ENCODE measurements at places on chromosomes 2 and 18. TPM values are rescaled to one million over a fixed set of nuclear protein-coding genes. Genes with fewer than 3 reads are reported as not detected.
A peak's percentile ranks its signal among the peaks of the same experiment; 100 is the strongest.

GKN1 gene
- not detected for total RNA-seq

SLC25A52 gene
- not detected for total RNA-seq

ELP2 gene
- 111 TPM for total RNA-seq

TFCP2L1 gene
- total RNA-seq = 0.78 TPM

RAMP1 gene
- total RNA-seq = 105 TPM

CFAP65 gene
- 0.67 TPM for total RNA-seq

UGT1A5 gene
- not detected for total RNA-seq

ZSWIM2 gene
- not detected for total RNA-seq

REG1A gene
- 0.51 TPM for total RNA-seq

- DNase-seq = no peak
Observed at GRCh38 chr2:99636144-99637034, 146.6 kb upstream of the REV1 start.

GRCh38 chr2:48948400-48949125, 193.0 kb upstream of the LHCGR start:
- no peak for DNase-seq

- DNase-seq = no peak
Observed at GRCh38 chr2:49003201-49003600, 151.1 kb downstream of the FSHR start.

GRCh38 chr2:233853883-233854240, 473 bp downstream of the HJURP start:
- no peak for DNase-seq

- DNase-seq = no peak
Observed at GRCh38 chr2:85814802-85815550, 61.2 kb downstream of the ATOH8 start.

DNA sequence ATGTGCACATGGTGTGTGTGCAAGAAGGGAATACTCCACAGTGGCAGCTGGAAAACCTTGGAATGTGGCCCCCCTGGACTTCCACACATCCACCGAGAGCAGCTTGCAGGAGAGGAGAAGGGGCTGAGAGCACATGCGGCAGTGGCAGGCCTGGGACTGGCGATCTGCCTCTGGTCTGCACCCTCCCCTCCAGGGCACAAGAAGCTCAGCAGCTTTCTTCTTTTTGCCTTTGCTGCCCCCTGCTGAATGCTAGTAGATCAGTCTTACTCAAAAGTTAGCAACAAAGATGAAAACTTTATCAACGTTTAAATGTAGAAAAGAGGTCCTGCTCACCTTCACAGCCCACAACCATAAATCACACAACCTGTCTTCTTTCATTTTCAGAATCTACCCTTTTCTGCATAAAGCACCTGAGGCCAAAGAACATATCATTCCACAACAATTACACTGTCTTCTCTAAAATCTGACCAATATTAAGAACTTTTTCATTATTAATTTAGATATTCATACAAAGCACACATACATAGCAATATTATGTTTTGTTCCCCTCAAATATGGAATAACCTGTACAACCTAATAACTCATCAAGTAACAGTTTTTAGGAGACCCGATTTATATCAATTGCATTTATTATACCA, 34.6 kb downstream of the TGFBRAP1 start:
- peak; percentile 47 for DNase-seq

DNA sequence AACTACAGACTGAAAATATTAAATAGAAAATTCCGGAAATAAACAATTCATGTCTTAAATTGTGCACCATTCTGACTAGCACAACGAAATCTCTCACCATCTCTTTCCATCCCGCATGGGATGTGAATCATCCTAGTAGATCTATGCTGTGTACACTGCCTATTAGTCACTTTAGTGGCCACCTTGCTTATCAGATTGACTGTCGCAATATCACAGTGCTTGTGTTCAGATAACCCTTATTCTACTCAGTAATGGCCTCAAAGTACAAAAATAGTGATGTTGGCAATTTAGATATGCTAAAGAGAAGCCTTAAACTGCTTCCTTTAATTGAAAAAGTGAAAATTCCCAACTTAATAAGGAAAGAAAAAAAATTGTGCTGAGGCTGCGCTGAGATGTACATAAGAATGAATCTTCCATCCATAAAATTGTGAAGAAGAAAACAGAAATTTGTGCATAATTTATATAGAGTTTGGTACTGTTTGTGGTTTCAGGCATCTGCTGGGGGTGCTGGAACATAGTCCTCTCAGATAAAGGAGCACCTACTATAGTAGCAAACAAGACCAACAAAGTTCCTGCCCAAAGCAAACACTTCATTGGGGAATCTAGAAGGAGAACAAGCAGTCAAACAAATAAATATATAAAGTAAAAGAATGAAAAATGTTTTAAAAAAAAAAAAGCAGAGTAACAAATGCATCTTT, 12.0 kb downstream of the PSMD1 start:
- DNase-seq = no peak

DNA sequence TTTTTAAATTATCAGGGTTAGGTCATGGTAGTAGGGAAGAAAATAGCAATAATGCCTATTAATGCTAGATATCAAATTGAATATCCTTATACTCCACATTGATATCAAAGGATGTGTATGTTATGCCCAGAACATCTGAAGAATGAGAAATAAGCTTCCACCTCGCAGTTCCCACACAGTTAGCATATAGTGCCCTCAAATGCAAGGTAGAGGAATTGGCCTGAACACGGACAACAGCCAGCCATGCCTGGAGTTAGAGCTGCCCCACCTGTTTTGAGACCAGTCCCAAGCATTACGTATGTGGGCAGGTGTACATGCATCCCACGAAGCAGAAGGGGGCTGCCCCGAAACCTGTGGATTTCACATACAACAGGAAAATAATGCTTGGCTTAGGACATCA, 79.6 kb downstream of the SUMO1 start:
- DNase-seq = no peak

- no peak for DNase-seq
Observed at GRCh38 chr18:3207565-3207964, 12.2 kb downstream of the MYOM1 start.

- no peak for DNase-seq
Observed at GRCh38 chr2:114068438-114068837, 178.5 kb downstream of the ACTR3 start.

GRCh38 chr2:189057316-189057715, 83.1 kb downstream of the COL3A1 start:
- DNase-seq = no peak

GRCh38 chr2:58428096-58429013, 187.2 kb upstream of the FANCL start:
- DNase-seq = peak; percentile 58

- no peak for DNase-seq
Observed at GRCh38 chr2:59000796-59001195, 759.7 kb upstream of the FANCL start.

DNA sequence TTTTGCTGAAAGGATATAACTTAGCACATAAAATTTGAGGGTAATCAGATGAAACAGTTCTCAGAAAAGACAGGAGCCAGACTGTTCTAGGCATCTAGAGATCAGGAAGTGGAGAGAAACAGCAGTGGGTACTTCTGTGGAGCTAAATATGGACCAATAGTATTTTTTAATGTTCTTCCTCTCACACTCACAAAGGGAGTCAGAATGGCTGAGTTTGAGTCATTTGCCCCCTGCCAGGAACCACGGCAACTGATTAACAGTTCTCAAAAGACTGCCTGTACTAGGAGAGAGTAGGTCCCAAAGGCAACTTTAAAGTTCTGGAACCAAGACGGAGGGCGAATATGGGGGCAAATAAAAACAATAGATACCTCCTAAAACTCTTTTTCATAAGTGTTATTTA, 107.5 kb downstream of the GULP1 start:
- no peak for DNase-seq

GRCh38 chr2:212361174-212361756, 177.3 kb downstream of the ERBB4 start:
- DNase-seq = no peak

GRCh38 chr18:8416212-8417019, 192.8 kb upstream of the RAB12 start:
- no peak for DNase-seq

DNA sequence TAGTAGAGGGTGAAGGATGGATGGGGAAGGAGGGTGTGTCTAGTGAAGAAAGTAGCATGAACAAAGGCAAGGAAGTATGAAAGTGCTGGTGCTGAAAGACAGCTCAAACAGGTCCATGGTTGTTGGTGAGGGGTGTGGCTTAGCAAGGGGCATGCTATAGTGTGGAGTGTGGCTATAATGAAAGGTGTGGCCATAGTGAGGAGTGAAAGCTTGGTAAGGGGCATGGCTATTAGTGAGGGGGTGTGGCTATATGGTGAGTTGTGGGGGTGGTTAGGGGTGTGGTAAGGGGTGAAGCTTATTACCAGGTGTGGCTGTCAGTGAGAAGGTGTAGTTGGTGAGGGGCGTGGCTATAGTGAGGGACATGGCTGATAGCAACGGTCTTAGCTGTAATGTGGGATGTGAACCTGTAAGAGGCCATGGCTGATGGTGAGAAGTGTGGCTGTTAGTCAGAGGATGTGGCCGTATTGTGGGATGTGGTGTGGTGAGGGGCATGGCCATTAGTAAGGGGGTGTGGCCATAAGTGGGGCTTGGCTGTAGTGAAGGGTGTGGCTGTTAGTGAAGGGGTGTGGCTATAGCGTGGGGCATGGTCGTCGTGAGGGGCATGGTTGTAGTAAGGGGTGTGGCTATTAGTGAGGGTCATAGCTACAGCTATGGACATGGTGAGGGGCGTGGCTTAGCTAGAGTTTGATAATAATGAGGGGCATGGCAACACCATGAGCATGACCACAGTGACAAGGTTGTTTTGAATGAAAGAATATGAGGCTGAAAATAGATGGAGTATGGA, 549.6 kb downstream of the FBXO15 start:
- no peak for DNase-seq

DNA sequence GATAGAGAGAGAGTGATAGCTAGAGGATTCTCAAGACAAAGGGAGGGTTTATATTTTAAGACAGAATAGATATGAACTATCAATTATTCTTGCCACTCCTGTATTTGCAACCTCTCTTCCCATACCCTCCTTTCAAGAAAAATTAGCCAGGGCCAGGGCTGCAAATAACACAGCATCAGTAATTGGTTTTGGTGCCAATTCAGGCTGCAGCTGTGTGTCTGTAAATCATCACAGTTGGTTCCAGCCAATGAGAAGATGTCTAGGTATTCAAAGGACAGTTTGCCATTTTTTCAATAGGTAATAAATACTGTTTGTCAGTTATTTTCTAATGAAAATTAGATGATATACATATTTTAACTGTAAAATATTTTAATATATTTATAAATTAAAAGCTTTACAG, 73.5 kb downstream of the WDPCP start:
- DNase-seq = no peak
